ENCODE measurements at places on chromosomes 2 and 18. TPM values are rescaled to one million over a fixed set of nuclear protein-coding genes. Genes with fewer than 3 reads are reported as not detected.

The SAG gene
- total RNA-seq: not detected

- no peak for DNase-seq
Measured at GRCh38 chr2:173290046-173290445, 64.6 kb upstream of the CDCA7 start.

- no peak for DNase-seq
Measured at GRCh38 chr18:56248610-56249235, 389.7 kb downstream of the TXNL1 start.

- DNase-seq: no peak
Measured at GRCh38 chr2:98480598-98480997, 35.9 kb downstream of the INPP4A start.

GRCh38 chr2:127913808-127914457, 28.2 kb upstream of the AMMECR1L start:
- DNase-seq: no peak

DNA sequence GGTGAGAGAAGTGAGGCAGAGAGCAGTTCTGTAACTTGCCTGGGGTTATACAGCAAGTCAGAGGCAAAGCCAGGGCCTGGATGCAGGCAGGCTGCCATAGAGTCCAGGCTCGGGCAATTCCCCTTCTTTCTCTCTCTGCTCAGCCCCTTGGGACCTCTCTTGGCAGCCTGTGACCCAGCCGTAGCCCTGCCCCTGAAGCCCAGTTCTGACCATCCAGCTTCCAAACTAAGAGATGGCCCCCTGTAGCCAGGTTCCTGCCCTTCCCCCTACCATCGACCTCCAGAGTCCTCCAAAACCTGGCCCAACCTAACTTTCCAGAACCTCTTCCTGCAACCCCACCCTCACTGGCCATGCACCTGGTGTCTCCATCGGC, 201.2 kb downstream of the CTIF start:
- no peak for DNase-seq

The CFC1 gene
- total RNA-seq: not detected

- DNase-seq: no peak
Measured at GRCh38 chr2:106798826-106799552, 87.0 kb downstream of the ST6GAL2 start.

GRCh38 chr2:166157578-166157977, 29.8 kb upstream of the SCN1A start:
- DNase-seq: no peak

The ABCB11 gene
- total RNA-seq: 0.03 TPM

The UGT1A5 gene
- total RNA-seq: not detected

- DNase-seq: no peak
Measured at GRCh38 chr2:122764014-122764413, 1008.6 kb downstream of the TSN start.

GRCh38 chr2:147500229-147500628, 344.6 kb upstream of the ACVR2A start:
- no peak for DNase-seq

All from cardiac septum (tissue), 1 donor.